AG10803 (cell line): ENCODE measurements at places on chromosomes 4 and X.

DNA sequence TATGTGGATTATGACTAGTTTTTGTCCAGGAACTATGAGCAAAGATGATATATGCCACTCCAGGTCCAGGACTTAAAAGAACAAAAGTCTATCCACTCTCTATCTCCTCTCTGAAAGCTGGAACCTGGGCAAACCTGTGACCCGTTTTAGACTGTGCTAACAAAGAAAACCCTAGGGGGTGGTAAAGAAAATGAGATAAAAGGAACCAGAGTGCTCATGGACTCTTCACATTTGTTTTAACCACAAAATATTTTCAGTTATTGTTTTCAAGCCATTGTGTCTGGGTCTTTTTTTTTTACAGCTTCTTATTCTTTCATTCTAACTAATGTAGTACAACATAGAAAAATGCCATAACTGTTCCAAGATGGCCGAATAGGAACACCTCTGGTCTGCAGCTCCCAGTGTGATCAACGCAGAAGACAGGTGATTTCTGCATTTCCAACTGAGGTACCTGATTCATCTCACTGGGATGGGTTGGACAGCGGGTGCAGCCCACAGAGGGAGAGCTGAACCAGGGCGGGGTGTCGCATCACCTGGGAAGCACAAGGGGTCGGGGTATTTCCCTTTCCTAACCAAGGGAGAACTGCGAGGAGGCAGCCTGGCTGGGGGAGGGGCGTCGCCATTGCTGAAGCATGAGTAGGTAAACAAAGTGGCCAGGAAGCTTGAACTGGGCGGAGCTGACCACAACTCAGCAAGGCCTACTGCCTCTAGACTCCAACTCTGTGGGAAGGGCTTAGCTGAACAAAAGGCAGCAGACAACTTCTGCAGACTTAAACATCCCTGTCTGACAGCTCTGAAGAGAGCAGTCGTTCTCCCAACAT is 45.1 kb downstream of the CHM start:
- peak; percentile 13 for DNase-seq

DNA sequence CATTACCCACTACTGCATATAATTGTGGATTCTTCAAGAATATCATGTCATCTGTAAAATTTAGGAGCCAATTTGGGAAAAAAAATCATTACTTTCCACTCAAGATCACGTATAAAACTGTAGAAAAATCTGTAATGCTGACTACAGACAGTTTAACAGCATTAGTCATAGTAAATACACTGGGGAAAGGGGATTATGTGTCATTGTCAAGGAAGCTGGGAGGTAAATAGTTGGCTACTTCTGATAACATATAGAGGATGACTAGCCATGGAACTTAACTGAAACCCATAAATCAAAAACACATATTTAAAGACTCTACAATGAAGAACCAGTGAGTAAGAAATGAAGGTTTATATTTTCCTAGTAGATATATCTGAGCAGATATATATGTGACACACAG is 1666.4 kb upstream of the IGFBP7 start:
- DNase-seq = no peak

DNA sequence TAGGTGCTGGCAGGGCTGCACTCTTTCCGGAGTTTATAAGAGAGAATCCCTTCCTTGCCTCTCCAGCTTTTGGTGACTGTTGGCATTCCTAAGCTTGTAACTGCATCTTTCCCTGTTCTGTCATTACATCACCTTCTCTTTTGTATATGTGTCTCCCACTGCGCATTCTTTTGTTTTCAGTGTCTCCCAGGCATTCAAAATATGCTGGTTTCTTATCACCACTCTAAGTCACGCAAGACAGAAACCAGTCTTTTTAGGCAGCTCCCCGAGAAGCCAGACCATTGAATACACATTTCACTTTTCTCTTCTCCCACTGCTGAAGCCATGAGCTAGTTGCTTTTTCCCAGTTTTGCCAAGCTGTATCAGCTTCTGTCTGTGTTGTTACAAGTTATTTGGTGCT is 71.0 kb downstream of the LAS1L start:
- DNase-seq = peak; percentile 25

DNA sequence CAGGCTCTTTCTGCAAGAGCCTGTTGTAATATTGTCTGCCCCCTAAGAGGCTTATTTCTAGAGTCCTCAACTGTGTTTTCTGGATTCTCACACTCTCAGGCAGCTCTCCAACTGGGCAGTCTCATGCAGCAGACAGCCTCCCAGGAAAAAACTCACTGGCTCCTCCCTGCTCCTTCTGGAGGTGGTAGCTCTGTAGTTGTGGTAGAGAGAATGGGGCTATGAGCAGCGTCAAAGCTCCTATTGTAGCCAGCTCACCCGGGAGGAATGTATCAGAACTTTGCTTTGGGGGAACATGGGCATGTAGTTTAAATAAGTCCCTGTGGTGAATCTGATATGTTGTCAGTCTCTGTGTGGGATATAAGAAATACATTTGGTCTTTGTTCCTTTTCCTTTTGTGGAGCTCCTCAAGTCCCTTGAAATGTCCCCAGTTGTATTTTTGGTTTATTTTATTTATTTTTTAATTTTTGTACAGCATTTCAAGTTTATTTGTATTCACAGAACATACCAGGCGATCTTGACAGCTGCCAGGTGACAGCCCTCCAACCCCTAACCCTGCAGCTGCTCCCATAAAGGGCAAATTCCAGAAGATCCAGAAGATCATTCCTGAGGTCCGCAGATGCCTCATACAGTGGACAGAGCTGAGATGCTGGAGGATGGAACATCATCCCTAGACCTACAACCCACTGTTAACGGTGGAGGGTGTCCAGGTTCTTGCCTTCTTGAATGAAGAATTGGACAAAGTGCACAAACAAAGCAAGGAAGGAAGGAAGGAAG is 45.7 kb downstream of the TRIM61 start:
- peak; percentile 42 for DNase-seq

- no peak for DNase-seq
Measured at GRCh38 chrX:130186651-130187050, 14.9 kb downstream of the RAB33A start.

- DNase-seq = no peak
Measured at GRCh38 chr4:3700223-3700622, 66.0 kb upstream of the ADRA2C start.
